Endothelial cell of umbilical vein (primary cell): ENCODE measurements at places on chromosomes 5 and 9. TPM values are rescaled to one million over a fixed set of nuclear protein-coding genes. Genes with fewer than 3 reads are reported as not detected.

NMUR2 gene
- not detected in 2 replicates for total RNA-seq

FAM169A gene
- total RNA-seq = 0.62 and 0.72 TPM in 2 replicates

DNA sequence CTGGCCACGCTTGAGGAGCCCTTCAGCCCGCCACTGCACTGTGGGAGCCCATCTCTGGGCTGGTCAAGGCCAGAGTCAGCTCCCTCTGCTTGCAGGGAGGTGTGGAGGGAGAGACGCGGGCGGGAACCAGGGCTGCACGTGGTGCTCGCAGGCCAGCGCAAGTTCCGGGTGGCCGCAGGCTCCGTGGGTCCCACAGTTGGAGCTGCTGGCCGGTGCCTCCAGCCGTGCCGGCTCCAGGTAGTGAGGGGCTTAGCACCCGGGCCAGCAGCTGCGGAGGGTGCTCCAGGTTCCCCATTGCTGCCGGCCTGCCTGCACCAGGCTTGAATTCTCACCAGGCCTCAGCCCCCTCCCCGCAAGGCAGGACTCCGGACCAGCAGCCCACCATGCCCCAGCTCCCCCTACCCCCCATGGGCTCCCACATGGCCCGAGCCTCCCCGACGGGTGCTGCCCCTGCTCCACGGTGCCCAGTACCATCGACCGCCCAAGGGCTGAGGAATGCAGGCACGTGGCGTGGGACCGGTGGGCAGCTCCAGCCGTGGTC is 192.8 kb upstream of the IZUMO3 start:
- no peaks in the 10 kb centered on the region for H3K4me1 ChIP-seq
- H3K36me3 ChIP-seq = no peaks in the 10 kb centered on the region
- no peak for DNase-seq
- no peaks in the 10 kb centered on the region for H3K27me3 ChIP-seq

- H3K4me3 ChIP-seq = no peak overlapping the region
- no peaks in the 10 kb centered on the region for H3K36me3 ChIP-seq
- DNase-seq = no peak
- H3K27ac ChIP-seq = no peak overlapping the region
Observed at GRCh38 chr5:157113002-157113401, 4.2 kb upstream of the HAVCR2 start.

DNA sequence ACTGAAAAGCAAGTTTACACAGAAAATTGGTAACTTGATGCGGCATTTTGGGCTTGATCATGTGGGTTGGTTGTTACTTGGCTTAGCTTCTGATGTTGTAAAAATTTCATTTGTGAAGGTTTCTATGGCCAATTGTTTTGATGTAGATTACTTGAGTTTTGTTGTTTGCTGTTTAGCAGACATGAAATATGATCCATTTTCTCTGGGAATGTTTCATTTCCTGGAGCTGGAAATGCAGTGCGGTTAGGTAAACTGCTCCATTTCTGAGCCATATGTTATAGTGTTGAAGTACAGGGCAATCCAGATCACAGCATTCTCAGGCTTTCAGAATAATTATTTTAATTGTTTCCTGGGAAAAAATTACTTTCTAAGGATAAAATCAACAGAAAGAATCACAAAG is 396.9 kb downstream of the ENC1 start:
- H3K4me1 ChIP-seq = peaks cover 8% of the 10 kb centered on the region
- peak; percentile 61 for DNase-seq
- no peak overlapping the region for H3K4me3 ChIP-seq
- no peaks in the 10 kb centered on the region for H3K36me3 ChIP-seq
- no peak overlapping the region for H3K27ac ChIP-seq

DNA sequence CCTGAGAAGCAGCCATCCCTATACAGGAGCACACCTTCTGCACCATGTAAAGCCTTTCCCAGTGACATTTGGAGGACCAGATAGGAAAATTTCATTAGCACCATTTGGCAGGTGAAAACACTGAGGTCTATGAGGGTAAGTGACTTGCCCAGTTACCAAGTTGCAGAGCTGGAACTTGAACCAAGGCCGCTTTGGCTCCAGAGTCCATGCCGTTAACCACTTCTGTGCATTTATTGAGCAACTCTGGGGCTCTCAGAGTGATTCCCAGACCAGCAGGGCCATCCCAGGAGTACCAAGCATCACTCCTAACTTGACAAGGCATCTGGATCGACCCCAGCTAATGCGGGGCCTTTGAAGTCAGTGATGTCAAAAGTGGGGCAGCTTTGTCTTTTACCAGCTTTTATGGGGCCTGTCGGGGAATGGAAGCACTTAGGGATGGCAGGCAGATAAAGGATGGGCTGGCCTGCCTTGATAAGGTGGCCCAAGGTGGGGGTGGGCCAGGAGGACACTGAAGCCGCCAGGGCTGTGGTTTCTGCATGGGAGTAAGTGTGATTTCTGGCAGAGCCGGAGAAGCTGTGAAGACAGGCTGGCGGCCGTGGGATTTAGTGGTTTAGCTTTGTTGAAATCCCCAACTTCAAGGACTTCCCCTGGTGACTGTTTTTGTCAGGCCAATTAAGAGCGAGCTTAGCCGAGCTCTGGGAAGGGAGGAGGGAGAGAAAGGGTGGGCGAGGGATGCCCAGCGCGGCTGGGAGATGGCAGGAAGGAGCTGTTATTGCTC is 127.3 kb downstream of the MACROH2A1 start:
- H3K4me3 ChIP-seq = no peak overlapping the region
- H3K27me3 ChIP-seq = no peaks in the 10 kb centered on the region
- no peak overlapping the region for H3K27ac ChIP-seq

DNA sequence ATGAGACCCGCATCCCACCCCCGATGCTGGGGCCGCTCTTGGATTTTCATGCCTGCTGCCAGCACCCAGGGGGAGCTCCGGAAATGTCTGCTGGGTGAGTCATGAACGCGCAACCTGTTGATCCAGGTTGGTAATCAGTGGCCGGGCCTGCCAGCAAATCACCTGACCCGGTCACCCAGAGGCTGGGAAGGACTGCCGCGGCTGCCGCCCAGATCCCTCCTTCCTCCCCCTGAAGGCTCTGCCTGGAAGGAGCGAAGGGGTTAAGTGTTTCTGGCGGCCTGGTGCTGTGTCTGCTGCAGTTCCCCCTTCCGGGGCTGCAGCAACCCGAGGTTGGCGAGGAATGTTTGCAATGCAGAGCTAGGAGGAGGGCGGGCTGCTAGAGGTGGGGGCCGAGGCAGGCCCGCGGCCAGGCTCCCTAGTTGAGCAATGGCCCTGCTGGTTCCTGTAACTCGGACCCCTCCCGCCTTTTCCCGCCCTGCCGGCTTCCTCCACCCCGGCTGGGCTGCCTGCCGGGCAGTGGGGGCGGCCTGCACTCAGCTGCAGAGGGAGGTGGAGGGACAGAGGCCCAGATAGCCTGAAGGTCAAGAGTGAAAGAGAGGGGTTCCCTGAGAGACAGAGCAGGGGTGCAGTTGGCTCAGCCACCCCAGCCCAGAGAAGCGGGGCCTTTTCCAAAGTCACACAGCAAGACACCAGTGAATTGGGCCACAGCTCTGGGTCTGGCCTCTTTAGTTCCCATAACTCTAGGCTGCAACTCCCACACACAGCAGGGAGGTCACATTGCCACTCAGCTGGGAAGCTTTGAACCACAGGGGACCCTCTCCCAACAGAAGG is 156.3 kb upstream of the IER5L start:
- peaks cover 19% of the 10 kb centered on the region for H3K4me1 ChIP-seq
- H3K27ac ChIP-seq = peak overlapping the region; percentile 20
- peak; percentile 49 for DNase-seq
- H3K4me3 ChIP-seq = no peak overlapping the region

- no peak overlapping the region for H3K4me3 ChIP-seq
- no peak overlapping the region for H3K27ac ChIP-seq
- no peak for DNase-seq
- no peaks in the 10 kb centered on the region for H3K36me3 ChIP-seq
- no peaks in the 10 kb centered on the region for H3K27me3 ChIP-seq
Observed at GRCh38 chr5:83752700-83753099, 32.0 kb upstream of the HAPLN1 start.

DNA sequence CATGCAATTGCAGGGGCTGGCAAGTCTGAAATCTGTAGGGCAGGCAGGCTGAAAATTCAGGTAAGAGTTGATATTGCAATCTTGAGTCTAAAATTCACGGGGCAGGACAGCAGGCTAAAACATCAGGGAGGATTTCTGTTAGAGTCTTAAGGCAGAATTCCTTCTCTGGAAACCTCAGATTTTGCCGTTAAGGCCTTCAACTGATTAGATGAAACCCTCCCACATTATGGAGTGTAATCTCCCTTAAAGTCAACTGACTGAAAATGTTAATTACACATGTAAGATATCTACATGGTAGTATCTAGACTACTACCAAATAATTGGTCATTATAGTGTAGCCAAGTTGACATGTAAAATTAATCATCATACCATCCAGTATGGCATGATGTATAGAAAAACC is 3.1 kb upstream of the ZNF169 start:
- H3K4me3 ChIP-seq = no peak overlapping the region
- no peaks in the 10 kb centered on the region for H3K4me1 ChIP-seq
- H3K27ac ChIP-seq = no peak overlapping the region
- H3K27me3 ChIP-seq = peaks cover 4% of the 10 kb centered on the region

DNA sequence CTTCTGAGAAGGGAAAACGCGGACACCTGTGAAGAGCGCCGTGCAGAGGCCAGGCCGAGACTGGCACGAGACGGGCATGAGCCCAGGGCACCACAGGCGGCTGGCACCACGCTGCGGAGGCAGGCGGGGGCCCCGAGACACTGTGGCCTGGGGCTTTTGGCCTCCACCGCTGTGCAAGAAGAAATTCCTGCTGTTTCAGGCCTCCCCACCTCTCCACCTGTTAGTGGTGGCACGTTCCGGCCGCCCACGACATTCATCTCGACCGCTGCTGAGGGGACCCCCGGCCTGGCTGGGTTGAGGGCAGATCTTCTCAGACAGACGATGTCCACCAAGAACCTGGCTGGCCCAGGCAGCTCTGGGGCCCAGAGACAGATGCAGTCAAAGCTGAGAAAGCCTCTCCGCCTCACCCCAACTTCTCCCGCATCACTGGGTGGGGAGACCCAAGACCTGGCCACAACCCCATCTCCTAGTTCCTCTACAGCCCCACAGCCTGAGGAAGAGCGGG is 11.5 kb downstream of the NACC2 start:
- no peak for DNase-seq
- H3K4me1 ChIP-seq = peaks cover 5% of the 10 kb centered on the region
- H3K36me3 ChIP-seq = peaks cover 4% of the 10 kb centered on the region
- H3K27ac ChIP-seq = no peak overlapping the region
- H3K27me3 ChIP-seq = no peaks in the 10 kb centered on the region

DNA sequence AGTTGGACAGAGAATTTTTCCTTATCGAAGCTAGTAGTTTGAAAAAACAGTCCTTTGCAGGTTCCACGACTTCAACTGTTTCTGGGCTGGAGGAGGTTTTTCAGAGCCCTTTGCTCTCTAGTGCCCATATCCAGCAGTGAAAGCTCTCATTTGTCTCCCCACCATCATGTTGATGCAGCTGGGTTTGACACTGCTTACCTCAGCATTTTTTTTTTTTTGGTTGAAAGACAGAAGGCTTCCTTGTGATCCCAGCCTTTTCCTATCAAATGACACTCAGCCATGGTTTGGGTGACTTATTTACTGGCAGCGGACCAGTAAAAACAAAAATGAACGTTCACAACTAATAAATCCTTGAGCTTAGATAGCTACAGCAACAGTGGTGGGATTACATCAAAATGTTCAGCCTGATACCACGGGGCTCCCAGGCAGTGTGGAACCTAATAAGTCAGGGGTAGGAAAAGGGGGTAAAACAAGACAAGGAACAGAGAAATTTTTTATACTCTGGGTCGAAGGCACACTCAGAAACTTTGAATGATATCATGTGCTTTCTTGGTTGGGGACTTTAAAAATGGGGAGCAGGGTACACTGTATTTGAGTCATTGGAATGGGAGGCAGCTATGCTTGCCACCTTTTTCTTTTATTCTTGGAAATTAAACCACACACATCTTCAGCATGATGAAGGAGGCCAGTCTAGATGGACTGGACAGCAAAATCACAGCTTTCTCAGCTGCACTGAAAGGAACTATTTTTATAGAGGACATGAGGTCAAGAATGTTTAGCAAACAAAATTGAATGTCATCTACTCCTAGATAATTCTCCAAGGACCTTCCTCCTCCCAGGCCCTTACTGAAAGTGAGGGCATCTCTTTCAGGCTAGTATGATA is 308.9 kb upstream of the MPDZ start:
- H3K27ac ChIP-seq = no peak overlapping the region
- no peaks in the 10 kb centered on the region for H3K27me3 ChIP-seq
- peaks cover 27% of the 10 kb centered on the region for H3K4me1 ChIP-seq

DNA sequence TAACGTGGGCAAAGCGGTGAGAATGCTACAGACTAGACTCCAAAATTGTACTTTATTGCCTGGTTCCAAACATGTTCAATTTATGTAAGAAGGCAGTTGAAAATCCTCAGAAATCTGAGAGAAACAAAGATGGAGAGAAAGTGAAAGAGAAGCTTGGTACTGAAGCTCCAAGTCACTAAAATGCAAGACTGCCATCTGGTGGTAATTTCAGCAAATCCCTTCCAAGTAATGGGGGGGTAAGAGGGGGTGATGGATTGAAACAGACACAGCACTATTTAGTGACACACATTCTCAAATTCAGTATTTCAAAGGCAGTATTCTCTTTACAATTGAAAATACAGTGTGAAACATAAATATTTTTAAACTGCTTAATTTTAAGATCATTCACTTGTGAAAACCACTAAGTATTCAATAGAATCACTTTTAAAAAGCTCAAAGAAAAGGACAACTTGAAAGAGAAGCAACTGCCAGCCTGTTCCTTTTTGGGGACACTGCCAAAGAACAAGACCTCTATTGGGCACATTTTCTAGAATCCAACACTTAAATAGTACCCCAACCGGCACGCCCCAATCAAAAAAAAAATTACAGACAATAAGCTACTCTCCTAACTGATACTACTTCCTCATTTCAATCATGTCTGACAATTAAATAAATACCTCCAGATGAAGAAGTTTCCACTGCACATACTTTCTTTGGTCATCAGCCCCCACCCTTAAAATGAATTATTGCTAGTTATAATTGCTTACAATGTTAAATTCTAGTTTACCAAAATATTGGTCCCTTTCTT is 131.5 kb downstream of the AGTPBP1 start:
- H3K27me3 ChIP-seq = no peaks in the 10 kb centered on the region
- H3K4me1 ChIP-seq = peaks cover 2% of the 10 kb centered on the region
- H3K27ac ChIP-seq = no peak overlapping the region
- no peaks in the 10 kb centered on the region for H3K36me3 ChIP-seq

- H3K36me3 ChIP-seq = no peaks in the 10 kb centered on the region
- no peaks in the 10 kb centered on the region for H3K27me3 ChIP-seq
- DNase-seq = no peak
Observed at GRCh38 chr5:179131321-179131835, 71.2 kb downstream of the ZNF354C start.

GRCh38 chr9:94480205-94480604 is 74.7 kb upstream of the PCAT7 start:
- H3K27me3 ChIP-seq = no peaks in the 10 kb centered on the region
- no peaks in the 10 kb centered on the region for H3K4me1 ChIP-seq
- no peak overlapping the region for H3K27ac ChIP-seq

GRCh38 chr9:136243631-136244030 is 2.0 kb downstream of the QSOX2 start:
- peaks cover 6% of the 10 kb centered on the region for H3K27me3 ChIP-seq
